SK-N-MC (cell line): ENCODE measurements at places on chromosomes 1 and 21.

DNA sequence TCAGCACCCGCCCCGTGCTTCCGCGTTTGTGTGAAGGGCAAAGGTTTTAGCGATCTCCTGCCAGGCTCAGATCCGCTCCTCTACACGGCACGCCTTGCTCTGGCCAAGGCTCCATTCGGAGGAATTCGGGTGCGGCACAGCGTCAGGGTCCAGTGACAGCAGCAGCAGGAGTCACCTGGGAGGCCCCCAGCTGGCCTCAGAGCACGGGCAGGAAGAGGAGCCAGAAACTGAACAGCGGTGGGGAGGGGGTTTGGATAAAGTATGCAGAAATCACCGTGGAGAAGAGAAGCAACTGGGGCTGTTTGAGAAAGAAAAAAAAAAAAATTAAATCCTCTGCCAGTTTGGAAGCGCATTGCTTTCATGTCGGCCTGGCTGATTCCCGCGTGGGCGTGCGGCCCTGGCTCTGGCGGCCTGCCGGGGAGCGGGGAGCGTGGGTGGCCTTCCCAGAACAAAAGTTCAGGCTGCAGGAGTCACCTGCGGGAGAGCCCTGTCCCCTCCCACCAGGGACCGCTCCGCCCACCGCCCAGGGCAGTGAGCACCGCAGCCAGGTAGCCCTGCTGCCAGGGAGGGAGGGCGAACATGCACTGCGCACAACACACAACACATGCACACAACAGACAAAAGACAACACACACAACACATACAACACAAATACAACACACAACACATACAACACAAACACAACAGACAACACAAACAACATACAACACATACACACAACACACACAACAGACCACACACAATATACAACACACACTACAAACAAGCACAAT, 107.6 kb downstream of the ETS2 start:
- no peak for DNase-seq

DNA sequence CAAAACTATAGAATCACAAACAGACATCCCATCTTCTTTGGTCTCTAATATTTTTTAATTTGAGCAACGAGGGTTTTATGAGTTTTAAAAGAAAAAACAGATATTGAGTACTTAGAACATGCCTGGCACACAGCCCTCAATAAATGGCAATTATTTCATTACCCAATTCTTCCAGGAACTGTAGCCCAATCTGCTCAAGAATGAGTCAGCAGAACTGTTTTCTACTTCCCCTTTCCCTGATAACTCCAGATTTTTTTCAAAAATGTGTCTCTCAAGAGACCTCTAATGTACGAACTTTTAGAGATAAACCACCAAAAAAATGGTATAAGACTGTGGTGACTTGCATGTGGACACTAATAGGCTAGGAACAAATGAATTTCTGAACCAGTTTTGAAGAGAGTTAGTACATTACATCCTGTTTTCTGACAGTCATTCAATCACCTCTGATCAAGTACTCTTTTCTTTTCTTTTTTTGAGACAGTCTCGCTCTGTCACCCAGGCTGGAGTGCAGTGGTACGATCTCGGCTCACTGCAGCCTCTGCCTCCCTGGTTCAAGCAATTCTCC, 11.5 kb downstream of the ABL2 start:
- DNase-seq = no peak

GRCh38 chr21:42063571-42064521, 7.3 kb upstream of the UMODL1 start:
- DNase-seq = no peak

- no peak for DNase-seq
Measured at GRCh38 chr1:166952002-166952746, 23.2 kb downstream of the ILDR2 start.

GRCh38 chr1:72064196-72065075, 217.9 kb downstream of the NEGR1 start:
- DNase-seq = no peak

DNA sequence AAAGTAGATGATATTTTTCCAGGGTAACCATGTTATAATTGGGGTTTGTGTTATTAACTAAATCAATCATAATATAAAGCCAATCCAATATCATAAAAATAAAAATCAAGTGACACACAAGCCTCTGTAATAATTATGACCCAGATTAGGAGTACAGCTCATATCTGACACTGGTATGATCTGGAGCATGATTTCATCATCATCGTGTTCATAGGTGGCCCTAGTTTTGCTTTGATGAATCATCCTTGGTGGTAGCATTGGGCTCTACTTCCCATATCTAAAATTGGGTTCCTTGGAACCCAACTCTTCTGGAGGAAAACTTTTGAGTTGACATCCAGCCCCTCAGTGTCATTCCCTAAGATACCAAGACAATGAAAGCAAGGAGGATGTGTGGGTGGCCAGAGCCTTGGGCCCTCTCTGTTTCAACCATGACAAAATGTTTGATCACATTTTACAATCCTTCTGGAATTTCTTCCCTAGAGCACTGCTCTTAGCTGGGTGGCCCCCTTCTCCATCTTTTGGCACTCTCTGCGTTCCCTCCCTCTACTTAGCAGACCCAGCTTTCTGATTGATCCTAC, 37.0 kb upstream of the ENAH start:
- no peak for DNase-seq

DNA sequence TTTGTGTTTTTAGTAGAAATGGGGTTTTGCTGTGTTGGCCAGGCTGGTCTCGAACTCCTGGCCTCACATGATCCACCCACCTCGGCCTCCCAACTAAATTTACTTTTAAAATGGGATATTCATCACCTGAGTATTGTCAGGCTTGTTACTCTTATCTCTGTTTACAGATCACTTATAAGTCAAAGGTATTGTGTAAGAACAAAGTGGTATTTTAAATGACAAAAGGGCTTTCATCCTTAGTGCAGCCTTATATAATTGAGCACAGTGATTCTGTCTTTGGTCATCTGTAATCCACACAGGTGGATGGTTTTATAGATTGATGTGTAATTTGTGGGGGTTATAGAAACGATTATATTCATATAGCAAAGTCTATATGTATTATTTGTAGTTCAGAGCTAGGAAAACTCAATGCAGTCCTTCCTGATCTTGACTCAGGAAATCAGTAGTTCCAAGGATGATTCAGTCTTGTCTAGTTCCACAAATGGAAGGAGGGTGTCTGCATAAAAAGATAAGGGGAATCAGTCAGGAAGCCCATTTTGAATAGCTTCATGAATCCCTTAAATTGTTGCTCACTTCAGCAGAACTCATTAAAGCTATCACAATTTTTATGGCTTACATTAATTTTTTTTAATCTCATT, 34.6 kb downstream of the STXBP3 start:
- no peak for DNase-seq

- DNase-seq = no peak
Measured at GRCh38 chr1:17075470-17076255, 21.8 kb upstream of the SDHB start.

GRCh38 chr21:43911015-43911934, 46.3 kb downstream of the AGPAT3 start:
- peak; percentile 14 for DNase-seq

DNA sequence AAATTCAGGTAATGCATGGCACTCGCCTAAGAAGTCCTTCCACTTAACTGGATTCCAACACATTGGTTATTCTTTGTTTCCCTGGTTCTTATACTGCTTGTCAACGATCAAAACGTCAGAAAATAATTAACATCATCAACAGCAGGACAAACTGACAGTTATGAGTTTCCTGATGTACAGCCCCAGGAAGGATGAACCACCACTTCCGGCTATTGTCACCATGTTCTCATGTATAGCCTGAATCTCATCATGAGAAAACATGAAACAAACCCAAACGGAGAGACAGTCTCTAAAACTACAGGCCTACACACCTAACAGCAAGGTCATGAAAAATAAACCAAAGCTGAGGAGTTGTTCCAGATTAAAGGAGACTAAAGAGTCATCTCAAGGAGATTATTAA, 60.5 kb upstream of the FBXO28 start:
- no peak for DNase-seq

GRCh38 chr1:224626042-224626441, 9.9 kb downstream of the CNIH3 start:
- no peak for DNase-seq

DNA sequence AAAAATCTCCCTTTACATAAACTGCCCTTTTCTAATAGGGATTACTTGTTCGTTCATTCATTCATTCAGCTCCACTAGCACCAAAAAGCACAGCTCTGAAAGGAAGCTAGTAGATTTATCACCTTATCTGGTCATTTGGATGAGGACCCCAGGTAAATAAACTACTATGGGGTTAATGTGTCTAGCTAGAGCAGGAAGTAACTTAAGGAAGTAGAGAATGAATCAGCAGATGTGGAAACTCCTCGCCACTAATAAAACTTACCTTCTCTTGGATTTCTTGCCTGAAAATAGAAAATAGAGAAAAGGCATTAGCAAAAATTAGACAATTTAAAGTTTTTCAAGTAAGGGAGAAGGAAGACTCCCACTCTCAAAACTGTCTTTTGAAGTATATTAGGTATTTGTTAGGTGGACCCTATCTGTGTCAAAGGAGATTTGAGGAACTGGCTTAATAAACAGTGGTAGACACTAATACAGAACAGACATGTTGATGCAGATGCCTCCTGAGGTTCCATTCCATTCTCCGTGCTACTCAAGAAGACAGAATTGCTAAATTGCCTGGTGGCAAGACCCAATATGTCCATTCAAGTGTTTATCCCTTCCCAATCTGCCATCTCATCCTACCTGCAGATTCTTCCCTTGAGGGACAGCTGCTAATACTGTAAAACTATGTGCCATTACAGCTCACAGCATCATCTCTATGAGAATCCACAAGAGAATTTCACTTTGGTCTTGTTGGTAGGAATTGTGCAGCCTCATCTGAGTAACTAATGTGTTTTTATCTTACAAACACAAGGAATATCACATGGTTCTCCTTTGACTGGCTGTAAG, 14.9 kb downstream of the SELL start:
- no peak for DNase-seq

GRCh38 chr21:36047139-36047538, 13.2 kb downstream of the SETD4 start:
- no peak for DNase-seq

DNA sequence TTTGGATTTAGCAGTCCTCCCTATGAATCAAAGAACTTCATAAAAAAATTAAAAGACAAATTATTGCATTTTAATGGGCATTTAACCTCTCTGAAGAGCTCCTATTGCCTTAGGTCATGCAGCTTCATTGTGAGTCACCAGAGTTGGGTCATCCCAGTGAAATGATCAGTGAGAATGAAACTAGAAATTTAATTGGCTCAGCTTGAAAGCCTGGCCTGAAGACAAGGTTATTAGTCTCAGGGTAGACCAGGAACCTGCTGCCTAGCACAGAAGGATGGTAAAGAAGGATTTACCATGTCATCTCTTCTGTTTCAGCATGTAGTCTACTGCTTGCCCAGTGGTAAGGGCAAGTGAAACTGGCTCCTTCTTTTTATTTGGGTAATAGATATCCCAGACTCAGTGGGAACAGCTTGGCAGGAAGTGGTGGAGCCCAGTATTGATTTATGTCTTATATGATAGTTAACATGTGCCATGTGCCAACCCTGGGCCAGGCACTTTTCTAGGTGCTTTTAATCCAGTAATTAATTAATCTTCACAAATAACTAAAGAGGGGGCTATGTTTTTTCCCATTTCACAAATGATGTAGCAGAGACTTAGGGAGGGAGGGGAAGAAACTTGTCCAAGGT, 23.6 kb downstream of the LAMC2 start:
- DNase-seq = no peak

GRCh38 chr1:230979952-230980351, 1.1 kb downstream of the ARV1 start:
- no peak for DNase-seq

DNA sequence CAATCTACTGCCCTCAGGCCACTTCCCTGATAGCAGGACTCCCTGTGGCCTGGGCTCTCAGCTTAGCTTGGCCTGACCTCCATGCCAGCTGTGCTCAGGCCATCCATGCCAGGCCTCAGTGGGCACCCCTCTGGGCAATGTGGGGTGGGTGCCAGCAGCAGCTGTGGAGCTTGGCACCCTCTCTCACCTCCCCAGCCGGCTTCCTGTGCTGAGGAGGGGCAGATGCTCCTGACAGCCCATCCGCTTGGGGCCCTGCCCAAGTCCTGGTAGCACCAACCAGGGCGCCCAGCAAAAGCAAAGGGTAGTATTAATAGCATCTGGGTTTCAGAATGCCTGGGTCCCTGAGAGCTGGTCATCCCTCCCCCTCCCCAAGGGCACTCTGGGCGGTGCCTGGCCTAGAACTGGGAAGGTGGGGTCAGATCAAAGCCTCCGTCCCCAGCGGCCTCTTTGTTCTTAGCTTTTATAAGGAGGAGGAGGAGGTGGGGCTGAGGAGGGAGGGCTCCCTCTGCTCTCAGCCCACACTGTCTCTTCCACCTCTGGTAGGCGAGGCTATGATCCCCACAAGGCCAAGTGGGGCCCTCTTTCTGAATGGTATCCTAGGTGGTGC, 6.1 kb downstream of the EFNA4 start:
- no peak for DNase-seq

DNA sequence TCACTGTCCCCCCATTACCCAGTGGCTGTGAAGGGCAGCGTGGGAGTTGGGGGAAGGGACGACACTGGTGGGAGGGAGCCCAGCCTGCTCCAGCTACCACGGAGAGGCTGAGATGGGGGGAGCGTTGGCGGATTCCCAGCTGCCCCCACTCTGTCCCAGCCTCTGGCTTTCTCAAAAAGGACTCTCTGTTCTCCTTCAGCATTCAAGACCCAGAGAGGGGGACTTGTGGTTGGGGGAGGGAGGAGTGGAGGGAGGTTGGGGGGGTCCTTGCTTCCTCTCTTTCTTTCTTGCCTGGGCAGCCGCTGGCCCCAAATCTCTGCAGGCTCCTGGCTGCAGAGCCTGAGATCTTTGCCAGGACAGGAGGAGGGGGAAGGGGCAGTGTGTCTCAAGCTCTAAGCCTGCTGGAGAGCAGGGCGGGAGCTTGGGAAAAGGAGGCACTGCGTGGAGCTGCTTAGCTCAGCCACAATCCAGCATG, 2.2 kb downstream of the ATP1A2 start:
- no peak for DNase-seq

DNA sequence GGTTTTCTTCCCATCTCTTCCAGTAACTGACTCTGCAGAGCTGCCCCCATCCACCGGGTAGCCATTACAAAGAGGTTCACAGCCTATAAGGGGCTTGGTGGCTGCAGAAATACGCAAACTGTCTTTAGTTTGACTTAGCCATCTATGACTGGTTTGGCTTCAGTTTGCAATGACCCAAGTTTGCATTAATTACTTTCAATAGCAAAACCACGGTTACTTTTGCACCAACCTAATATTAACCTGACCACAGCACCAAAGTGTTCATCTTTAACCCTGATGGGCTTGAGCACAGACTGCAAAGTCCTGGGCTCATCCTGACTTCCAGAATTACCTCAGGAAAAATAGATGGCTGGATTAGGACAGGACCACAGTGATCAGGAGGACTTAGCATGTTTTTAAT, 2.2 kb upstream of the HAO2 start:
- DNase-seq = no peak

GRCh38 chr1:151583796-151584195, 28.1 kb upstream of the SNX27 start:
- DNase-seq = no peak

GRCh38 chr1:64223329-64224151, 20.1 kb downstream of the UBE2U start:
- DNase-seq = no peak

GRCh38 chr21:38921511-38922251, 116.0 kb downstream of the ETS2 start:
- no peak for DNase-seq

- no peak for DNase-seq
Measured at GRCh38 chr1:43108080-43108479, 64.0 kb downstream of the EBNA1BP2 start.

- no peak for DNase-seq
Measured at GRCh38 chr21:39125752-39126485, 57.3 kb downstream of the PSMG1 start.
